ENCODE measurements at places on chromosomes 16 and 17.

- peaks cover 13% of the 10 kb centered on the region for H3K36me3 ChIP-seq
- H3K4me3 ChIP-seq: no peak overlapping the region
- H3K27ac ChIP-seq: peak overlapping the region; percentile 42
- no peak for DNase-seq
- H3K4me1 ChIP-seq: peaks cover 9% of the 10 kb centered on the region
- no peaks in the 10 kb centered on the region for H3K27me3 ChIP-seq
Observed at GRCh38 chr16:89334050-89334449, 116.5 kb downstream of the ZNF778 start.

GRCh38 chr17:45091778-45092425 is 30.8 kb downstream of the NMT1 start:
- peaks cover 92% of the 10 kb centered on the region for H3K36me3 ChIP-seq
- H3K4me3 ChIP-seq: peak overlapping the region; percentile 43
- no peak for DNase-seq
- H3K27ac ChIP-seq: peak overlapping the region; percentile 98
- no peaks in the 10 kb centered on the region for H3K27me3 ChIP-seq

DNA sequence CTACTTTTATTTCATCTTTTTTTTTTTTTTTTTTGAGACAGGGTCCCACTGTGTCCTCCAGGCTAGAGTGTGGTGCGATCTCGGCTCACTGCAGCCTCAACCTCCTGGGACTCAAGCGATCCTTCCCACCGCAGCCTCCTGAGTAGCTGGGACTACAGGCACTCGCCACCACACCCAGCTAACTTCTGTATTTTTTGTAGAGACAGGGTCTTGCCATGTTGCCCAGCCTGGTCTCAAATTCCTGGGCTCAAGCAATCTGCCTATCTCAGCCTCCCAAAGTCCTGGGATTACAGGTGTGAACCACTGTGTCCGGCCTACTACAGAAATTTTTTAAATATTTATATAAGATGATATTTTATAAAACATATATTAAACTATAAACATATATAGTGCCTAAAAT is 4.8 kb downstream of the MYO18A start:
- H3K4me3 ChIP-seq: no peak overlapping the region
- peaks cover 22% of the 10 kb centered on the region for H3K4me1 ChIP-seq

DNA sequence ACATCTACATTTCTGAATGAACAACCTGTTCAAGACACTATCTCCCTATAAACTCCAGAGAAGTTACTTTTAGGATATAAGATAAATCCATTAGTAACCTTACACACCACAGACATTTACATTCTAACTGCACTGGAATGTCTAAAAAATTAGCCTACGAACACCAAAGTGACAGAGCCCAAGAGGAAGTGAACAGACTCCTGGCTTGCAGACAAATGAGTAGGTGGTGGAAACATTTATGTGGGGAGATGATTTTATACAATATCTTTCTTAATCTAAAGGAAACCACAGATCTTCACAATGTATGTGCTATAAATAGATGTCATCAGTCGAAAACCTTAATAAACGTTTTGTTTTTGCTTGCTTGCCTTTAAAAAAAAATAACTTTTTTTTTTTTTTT is 18.8 kb downstream of the ZNF652 start:
- DNase-seq: peak; percentile 36
- H3K4me3 ChIP-seq: no peak overlapping the region
- peaks cover 8% of the 10 kb centered on the region for H3K36me3 ChIP-seq
- H3K4me1 ChIP-seq: peaks cover 9% of the 10 kb centered on the region

DNA sequence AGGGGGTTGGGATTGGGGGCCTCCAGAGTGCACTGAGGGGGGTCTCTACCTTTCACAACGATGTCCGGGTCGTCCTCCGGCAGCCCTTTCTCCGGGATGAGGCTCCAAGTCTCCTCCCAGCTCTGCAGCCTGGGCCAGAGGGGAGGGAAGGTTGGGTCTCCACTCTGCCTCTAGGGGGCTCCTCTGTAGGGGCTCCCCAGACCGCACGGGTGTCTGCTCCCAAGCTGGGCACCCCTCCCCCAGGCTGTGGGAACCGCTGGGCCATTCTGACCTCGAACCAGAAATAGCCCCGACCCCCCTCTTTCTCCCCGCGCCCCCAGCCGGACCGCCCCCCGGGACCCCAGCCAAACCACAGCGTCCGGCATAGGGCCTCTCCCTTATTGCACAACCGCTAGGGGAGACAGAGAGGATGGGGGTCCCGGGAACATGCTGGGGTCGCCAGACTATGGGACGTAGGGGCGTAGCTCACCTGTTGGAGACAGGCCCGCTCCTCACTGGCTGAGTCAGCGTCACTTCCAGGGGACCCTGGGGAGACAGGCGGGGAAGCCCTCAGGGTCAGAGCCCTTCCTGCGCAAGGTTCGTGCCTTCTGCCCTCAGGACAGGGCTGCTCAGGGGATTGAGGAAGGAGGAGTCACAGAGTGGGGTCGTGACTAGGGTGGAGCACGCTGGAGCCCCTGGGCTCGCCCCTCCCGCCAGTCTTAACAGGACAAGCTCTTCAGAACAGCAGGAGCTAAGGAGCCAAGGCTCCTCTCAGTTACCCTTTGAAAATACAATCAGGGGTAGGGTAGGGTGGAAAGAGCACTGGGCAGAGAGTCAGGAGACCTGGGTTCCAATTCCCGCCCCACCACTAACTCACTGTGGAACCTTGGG is 2.7 kb downstream of the PLEKHH3 start:
- H3K27me3 ChIP-seq: no peaks in the 10 kb centered on the region
- H3K36me3 ChIP-seq: peaks cover 40% of the 10 kb centered on the region
- peaks cover 21% of the 10 kb centered on the region for H3K4me1 ChIP-seq
- DNase-seq: peak; percentile 68
- H3K4me3 ChIP-seq: peak overlapping the region; percentile 86

Data from MCF 10A (cell line).